ENCODE measurements at places on chromosomes 7 and 10.

GRCh38 chr7:129376778-129377700, 57.2 kb upstream of the STRIP2 start:
- DNase-seq = peak; percentile 73

GRCh38 chr10:129728246-129728820, 235.7 kb downstream of the EBF3 start:
- DNase-seq = no peak

- DNase-seq = no peak
Observed at GRCh38 chr10:59433720-59434428, 71.5 kb upstream of the FAM13C start.

GRCh38 chr10:4691776-4692175, 134.2 kb upstream of the AKR1E2 start:
- peak; percentile 75 for DNase-seq

DNA sequence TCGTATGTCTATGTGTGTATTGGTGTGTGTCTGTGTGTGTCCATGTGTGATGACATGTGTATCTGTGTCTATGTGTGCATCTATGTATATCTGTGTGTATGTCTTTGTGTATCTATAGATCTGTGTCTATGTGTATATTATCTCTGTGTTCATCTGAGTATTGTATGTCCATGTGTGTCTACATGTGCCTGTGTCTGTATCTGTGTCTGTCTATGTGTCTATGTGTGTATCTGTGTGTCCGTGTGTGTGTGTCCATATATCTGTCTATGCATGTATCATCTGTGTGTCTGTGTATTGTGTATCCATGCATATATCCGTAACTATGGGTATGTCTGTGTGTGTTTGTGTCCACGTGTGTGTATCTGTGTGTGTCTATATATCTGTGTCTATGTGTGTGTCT, 2.7 kb upstream of the FAM20C start:
- no peak for DNase-seq

GRCh38 chr10:118027397-118027796, 19.3 kb downstream of the RAB11FIP2 start:
- no peak for DNase-seq

GRCh38 chr10:130425169-130425568, 289.0 kb downstream of the GLRX3 start:
- no peak for DNase-seq

DNA sequence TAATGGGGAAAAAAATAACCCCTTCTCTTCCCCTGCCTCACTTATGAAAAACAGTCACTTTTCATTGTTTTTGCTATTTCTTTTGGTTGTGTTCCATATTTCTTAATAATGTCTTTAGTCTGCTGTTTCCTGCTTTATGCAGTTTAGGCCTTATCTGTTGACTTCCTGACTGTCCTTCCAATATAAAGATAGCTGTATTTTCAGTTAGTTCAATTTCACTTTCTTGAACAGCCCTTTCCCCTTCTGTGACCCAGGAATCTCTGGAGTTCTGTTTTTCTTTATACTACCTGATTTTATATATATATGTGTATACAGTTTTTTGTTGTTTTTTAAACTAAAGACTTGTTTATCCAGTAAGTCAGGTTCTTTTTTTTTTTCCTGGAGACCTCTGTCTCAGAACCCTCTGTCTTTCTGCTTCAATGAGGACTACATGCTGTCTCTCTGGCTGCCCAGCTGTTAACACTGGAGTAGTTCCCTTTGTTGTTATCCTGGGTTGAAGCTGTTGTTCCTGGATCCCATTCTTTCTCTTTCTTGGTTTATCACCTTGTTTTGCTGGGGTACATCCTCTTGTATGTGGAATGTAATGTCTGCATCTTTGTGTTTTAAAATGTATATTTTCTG, 87.2 kb downstream of the GSDME start:
- DNase-seq = peak; percentile 14

DNA sequence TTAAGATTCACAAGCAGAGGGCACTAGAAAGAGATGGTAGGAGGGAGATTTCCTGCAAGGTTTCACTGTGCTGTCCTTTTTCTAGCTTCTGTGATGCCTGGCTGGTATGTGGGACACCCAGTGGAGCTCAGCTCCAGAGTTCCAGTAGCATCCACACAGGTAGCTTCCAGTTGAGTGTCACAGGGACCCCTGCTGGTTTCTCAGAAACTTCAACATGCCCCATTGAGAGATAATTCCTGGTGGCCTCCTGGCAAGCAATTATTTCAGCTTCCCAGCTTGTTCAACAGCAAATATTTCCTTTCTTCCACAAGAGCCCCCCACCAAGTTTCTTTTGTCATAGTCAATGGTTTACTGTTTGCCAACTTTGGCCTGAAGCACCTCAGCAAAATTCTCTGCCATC, 858.7 kb downstream of the REEP3 start:
- DNase-seq = no peak

DNA sequence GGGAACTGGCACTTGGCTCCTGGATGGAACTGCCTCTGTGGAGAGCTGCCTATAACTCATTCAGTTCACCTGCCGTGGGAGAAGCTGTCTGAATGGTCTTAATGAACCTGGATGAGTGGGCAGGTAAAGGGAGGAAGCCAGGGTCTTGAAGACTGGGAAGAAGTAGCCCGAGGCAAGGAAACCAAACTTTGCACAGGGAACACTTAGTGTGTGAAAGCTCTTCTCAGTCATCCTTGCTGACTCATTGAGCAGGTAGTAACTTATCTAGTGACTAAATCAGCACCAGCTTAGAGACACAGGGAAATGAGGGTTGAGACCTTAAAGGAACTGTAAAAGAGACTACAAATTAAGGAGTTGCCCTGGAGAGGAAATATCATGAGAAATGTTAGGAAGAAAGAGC, 9.9 kb downstream of the LRRC4 start:
- DNase-seq = no peak

- DNase-seq = no peak
Observed at GRCh38 chr10:4398602-4399001, 427.4 kb upstream of the AKR1E2 start.

DNA sequence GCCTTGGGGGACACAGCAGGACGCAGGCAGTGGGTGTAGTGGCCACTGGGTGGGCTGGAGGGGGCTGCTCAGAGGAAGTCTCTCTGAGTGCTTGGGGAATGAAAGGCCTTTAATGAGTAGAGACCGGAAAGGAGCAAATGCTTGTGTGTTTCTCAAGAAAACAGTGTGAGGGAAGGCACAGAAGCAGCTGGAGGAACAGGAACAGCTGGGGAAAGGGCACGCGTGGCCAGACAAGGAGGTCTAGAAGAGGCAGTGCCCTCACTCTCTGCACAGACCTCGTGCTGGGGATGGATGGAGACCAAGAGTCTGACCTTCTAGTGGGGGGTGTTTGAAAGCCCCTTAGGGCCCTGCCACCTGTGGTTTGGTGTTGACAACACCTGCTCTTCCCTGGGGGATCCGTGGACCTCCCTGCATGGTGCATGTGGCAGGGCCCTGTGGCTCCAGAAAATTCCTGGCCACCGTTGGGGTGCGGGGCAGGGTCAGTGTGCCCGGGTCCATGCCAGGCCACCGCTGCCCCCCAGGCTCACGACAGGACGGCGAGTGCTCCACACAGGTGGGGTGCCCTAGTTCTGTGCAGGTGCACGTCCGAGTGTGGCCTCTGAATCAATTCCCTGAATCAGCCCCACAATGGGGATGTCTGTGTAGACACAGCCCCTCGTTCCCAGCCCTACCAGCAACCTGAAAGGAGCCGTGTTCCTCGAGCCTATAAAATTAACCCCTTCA, 25.9 kb upstream of the FAM20C start:
- no peak for DNase-seq

DNA sequence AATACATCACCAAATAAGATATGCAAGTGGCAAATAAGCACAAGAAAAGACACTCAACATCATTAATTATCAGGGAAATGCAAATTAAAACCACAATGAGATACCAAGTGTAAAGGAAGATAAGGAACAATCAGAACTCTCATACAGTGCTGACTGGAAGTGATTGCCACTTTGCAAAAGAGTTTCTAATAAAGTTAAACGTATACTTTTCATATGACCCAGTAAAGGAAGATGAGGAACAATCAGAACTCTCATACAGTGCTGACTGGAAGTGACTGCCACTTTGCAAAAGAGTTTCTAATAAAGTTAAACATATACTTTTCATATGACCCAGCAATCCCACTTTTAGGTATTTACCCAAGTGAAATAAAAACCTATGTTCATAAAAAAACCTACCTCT, 12.2 kb upstream of the JMJD1C start:
- no peak for DNase-seq

- DNase-seq = no peak
Observed at GRCh38 chr7:50285269-50285668, 19.2 kb upstream of the IKZF1 start.

DNA sequence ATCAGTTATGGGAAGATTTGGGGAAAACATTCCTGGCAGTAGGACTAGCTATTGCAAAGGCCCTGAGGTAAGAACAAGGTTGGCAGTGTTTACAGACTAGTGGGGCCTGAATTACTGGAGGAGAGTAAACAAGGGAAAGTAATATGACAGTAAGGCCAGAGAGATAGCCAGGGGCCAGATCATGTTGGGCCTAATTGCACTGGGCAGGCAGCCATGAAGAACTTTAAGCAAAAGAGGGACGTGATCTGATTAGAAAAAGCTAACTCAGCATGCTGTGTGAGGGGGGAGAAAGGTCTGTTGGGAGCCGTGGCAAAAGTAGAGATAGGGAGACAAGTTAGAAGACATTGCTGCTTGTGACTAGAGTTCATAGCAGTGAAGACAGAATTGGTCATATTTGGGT, 9.2 kb downstream of the NUP42 start:
- no peak for DNase-seq

GRCh38 chr10:43891241-43891640, 242.6 kb upstream of the ZNF32 start:
- no peak for DNase-seq

DNA sequence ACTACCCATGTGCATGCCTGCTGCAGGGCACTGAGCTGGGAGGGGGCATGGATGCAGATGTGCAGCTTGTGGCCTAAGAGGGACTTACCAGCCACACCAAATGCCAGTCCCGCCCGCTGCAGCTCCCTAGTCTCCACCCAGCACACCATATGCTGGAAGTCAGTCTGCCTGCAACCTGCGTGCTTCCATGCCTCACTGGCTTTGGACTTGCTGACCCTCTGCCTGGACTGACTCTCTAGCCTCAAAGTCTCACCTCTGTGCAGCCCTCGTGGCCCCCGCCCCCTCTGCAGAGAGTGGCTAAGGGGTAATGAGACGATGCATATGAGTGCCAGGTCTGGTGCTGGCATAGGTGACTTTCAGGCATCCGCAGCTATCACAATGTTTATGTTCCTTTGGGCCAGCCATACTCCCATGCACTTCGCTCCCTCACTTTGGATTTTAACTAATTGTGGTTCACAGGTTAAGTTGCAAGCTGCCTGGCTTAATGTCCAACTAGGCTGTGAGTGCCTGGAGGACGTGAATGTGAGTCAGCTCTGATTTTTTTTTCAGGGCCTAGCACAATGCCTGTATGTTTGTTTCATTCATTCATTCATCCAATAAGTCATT, 21.7 kb downstream of the TRIM8 start:
- DNase-seq = no peak

- DNase-seq = no peak
Observed at GRCh38 chr7:64887756-64888508, 15.1 kb upstream of the ZNF273 start.

DNA sequence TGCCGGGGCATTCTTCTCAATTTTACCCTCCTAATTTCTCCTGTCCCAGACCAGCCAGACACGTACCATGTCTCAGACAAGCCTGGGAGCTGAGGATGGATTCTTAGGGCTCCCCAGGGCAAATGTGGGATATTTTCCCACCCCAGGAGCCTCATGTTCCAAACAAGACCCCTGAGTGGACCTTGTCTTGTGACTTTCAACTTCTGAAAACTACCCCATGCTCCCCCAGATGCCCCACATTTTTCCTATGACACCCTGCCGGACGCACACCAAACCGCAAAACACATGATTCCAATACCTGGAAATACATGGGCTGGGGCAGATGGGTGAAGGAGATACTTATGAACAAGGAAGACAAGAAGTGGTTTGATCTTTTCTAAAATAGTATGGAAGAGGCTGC, 874 bp downstream of the GIMAP5 start:
- no peak for DNase-seq

- no peak for DNase-seq
Observed at GRCh38 chr7:143495851-143496250, 18.2 kb downstream of the TAS2R41 start.

- peak; percentile 47 for DNase-seq
Observed at GRCh38 chr7:36264123-36264801, 111.2 kb downstream of the EEPD1 start.

DNA sequence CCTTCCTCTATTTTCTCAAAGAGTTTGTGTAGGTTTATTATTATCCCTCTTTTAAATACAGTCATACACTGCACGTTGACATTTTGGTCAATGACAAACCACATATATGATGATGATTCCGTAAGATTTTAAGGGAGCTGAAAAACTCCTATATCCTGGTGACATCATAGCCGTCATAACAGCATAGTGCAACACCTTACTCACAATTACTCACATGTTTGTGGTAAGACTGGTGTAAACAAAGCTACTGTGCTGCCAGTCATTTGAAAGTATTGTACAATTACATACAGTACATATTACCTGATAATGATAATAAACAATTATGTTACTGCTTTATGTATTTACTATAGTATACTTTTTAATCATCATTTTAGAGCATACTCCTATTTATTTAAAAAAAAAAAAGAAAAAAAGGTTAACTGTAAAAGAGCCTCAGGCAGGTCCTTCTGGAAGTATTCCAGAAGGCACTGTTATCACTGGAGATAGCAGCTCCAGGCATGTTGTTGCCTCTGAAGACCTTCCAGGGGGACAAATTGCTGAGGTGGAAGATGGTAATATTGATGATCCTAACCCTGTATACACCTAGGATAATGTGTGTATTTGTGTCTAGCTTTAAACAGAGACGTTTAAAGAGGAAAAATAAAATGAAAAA, 123.3 kb upstream of the CDK1 start:
- peak; percentile 62 for DNase-seq

DNA sequence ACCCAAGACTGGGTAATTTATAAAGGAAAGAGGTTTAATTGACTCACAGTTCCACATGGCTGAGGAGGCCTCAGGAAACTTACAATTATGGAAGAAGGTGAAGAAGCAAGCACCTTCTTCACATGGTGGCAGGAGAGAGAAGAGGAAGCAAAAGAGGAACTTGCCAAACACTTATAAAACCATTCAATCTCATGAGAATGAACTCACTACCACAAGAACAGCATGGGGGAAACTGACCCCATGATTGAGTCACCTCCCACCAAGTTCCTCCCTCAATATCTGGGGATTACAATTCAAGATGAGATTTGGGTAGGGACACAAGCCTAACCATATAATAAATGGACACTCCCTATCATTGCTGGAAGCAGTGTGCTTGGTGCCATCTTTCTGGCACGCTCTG, 506.3 kb downstream of the CALN1 start:
- no peak for DNase-seq
